Astrocyte (in vitro differentiated cells and primary cell): ENCODE measurements at places on chromosomes 2 and 18.

DNA sequence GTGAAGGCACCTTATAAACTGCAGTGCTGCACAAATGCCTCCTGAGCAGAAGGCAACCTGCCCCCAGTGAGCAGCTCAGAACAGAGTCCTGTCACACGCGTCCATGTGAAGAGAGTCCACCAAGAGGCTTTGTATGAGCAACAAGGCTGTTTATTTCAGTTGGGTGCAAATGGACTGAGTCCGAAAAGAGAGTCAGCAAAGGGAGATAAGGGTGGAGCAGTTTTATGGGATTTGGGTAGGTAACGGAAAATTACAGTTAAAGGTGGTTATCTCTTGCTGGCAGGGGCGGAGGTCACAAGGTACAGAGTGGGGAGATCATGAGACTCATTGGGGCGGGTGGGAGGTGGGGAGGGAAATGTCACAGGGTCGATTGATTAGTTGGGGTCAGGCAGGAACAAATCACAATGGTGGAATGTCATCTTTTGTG, 53.4 kb upstream of the RALBP1 start:
- no peak for DNase-seq

- DNase-seq: no peak
Measured at GRCh38 chr18:58853561-58853960, 11.1 kb upstream of the ZNF532 start.

DNA sequence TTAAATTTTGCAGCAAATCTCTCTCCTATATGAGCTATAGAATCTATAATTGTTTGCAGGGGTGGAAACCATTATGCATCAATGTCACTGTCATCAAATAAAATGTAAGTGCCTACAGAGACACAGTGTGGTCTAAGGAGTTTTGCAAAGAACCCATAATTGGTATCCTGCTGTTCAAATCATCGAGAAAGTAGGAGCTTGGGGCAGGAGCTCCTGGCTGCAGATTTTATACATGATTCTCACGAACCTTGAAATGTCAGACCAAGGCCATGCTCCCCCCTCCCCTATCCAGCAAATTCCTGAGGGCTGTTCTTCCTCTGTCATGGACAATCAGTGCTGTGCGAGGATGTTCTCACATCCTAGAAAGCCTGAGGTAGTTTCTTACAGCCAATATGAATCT, 119.5 kb upstream of the CYRIA start:
- DNase-seq: no peak

- no peak for DNase-seq
Measured at GRCh38 chr2:202765436-202765835, 106.1 kb downstream of the ICA1L start.

DNA sequence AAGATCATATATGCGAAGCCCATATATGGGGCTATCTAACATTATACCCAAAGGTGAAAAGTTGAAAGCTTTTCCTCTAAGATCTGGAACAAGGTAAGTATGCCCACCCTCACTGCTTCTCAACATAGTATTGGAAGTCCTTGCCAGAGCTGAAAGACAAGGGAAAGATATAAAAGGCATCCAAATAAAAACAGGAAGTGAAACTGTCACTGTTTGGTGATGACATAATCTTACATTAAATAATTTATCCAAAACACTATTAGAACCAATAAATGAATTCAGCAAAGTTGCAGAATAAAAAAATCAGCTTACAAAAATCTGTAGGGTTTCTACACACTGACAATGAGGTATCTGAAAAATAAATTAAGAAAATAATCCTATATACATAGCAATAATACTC, 205.8 kb downstream of the INSIG2 start:
- DNase-seq: no peak
